ENCODE measurements at places on chromosomes 1 and 21. TPM values are rescaled to one million over a fixed set of nuclear protein-coding genes. Genes with fewer than 3 reads are reported as not detected.

- peaks cover 10% of the 10 kb centered on the region for H3K4me1 ChIP-seq
- no peaks in the 10 kb centered on the region for H3K27me3 ChIP-seq
- no peak overlapping the region for H3K27ac ChIP-seq
- no peak for DNase-seq
Measured at GRCh38 chr1:114729782-114730181, 13.2 kb upstream of the NRAS start.

DNA sequence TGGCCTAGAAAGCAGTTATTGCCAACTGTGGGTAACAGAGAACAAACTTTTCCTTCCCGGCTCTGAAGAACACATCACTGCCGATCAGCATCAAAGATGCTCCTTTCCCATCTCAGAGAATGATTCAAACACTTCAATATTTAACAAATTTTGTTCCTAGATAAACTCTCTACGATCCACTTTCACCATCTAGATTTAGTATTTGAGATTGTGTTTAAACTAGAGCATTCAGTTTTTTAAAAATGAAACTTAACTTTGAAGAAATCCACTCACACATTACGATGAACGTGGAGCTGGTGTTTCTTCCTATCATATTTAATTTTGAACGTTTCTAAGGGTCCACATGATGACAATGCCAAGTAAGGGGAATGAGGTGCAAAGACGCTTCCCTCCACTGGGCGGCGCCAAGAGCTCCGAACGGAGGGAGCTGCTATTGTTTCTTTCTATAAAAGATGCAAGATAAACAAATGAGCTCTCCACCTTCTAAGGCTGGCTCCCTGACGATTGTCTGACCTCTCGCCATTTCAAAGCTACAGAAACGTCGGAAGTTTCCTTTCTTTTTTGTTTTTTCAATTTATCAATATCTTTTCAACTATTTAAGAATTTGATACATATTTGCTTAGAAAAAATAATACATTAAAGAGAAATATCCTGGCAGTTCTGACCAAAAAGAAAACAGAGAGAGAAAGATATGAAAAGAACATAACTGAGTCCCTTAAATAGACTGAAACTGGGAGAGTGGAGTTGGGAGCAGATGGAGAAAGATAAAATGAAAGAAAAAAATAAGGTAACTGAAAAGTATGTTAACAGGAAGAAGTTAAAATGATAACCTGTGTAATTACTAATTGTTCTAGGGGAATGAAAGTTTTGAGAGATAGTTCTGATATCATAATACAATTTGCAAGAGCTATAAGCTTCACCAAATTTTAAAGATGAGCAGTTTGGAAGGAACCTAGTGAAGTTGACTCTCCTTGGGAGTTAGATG lies 4.4 kb upstream of the BARHL2 start:
- peaks cover 66% of the 10 kb centered on the region for H3K4me1 ChIP-seq
- no peaks in the 10 kb centered on the region for H3K36me3 ChIP-seq
- H3K27me3 ChIP-seq: peaks cover 24% of the 10 kb centered on the region
- H3K27ac ChIP-seq: no peak overlapping the region

DNA sequence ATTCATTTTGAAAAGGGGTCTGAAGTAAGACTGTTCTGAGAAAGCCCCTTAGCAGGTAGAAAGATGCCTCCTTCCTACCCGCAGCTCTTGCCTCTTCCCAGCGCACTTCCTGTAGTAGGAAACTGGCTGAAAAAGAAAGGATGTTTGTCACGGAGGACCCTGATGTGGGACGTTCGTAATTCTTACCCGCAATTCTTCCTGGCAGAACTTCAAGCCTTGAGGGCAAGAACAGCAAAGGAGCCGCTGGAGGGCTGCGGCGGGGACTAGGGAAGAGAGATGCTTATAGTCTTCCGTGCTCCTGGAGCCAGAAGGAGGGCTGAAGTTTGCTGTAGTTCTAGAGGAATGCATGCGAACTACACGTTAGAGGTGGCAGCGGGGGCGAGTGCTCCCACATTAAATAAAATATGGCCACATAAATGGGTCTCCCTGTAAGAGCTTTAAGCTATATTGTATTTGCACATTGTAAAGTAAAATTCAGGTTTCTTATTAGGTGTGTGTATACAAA lies 6.3 kb downstream of the C1orf53 start:
- no peaks in the 10 kb centered on the region for H3K36me3 ChIP-seq
- no peak overlapping the region for H3K4me3 ChIP-seq
- DNase-seq: no peak

DNA sequence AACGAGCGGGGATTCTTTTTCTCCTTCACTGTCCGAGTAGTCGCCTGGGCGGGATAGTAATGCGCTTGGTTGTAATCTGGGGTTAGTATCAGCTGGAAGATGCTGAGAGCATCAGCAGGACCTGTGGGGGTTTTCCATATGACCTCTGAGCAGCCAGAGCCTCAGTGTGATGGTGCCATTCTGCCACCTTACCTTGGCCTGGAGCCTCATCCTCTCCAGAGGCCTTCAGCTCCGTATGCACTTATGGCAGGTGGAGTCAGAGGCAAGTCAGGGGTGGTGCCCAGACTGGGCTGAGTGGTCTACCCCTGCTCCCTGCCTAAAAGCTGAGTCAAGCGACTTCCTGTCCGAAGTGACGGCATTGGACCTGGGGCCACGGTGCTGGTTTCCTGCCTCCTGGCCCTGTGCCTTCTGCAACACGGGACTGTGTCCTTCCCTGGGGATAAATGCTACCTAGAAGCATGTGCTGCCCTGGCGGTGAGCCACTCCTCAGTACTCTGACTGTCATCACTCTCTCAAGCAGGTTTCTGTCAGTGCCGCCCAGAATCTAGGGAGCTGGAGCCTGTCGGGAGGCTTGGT lies 24.7 kb downstream of the TENT5C start:
- H3K27me3 ChIP-seq: no peaks in the 10 kb centered on the region
- H3K27ac ChIP-seq: no peak overlapping the region
- no peak overlapping the region for H3K4me3 ChIP-seq
- H3K4me1 ChIP-seq: peaks cover 3% of the 10 kb centered on the region

DNA sequence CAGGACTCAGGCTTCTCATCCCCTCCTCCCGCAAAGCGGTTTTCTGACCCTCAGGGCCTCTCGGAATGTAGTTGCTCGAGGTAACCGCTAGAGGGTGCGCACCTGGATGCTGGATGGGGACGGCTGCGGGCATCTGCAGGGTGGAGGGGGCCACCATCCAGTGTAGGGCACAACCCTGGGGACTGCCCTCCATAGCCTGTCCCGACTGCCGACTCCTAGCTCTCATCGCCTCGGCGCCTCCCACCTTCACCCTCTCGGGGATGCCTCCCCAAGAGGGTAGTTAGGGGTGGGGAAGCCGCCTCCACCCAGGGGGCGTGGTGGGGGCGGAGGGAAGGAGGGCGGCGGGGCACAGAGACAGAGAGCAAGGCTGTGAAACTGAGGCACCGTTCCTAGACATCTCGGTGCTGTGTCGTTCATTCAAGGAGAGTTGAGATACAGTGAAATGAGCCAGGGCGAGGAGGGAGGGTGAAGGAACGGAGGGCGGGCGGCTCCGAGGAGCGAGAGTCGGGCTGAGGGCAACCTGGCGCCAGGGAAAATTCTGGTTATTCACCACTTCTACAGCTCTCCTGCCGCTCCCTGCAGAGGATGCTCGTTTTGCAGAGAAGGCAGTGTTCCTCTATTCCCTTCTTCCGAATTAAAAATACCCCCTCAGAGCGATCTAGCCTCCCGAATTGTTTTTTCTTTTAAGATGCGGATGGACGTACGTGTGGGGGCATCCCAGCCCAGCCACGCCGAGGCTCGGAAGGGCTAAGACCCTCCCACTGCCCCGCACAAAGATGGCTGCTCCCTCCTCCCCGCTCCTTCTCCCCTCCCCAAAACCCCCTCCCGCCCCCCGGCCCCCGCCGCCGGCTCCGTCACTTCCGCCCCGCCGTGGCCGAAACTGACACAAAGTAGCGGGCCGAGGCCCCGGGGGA lies at the start of gene ATP8B2:
Gene ATP8B2 (plus strand): TSS at position 857 of the 914 bp plus-strand sequence. CDS start 2,617 bp downstream, outside the sequence.
- peak within 1 kb of the TSS; percentile 88 for H3K4me3 ChIP-seq
- H3K27ac ChIP-seq: peak within 1 kb of the TSS; percentile 100
- DNase-seq: peak; percentile 95
- no peaks in the 10 kb centered on the region for H3K27me3 ChIP-seq
- H3K36me3 ChIP-seq: no peaks in the 10 kb centered on the region

DNA sequence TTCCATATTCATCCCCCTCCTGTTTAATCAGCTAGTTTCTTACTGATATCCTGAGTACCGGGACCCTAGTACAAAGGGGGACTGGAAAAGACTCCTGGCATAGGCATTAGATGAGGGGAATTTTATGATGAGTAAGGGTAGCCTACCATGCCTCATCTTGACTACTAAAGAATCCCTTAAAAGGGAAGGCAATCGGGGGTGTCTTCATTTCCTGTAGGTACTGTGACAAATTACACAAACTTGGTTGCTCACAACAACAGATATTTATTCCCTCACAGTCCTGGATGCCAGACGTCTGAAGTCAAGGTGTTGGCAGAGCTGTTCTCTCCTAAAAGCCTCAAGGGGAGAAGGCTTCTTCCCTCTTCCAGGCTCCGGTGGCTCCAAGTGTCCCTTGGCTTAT lies 28.9 kb upstream of the RUNX1 start:
- H3K4me1 ChIP-seq: no peaks in the 10 kb centered on the region
- no peak overlapping the region for H3K27ac ChIP-seq
- H3K27me3 ChIP-seq: no peaks in the 10 kb centered on the region
- no peak overlapping the region for H3K4me3 ChIP-seq

GRCh38 chr1:217133092-217133491 lies 409.9 kb upstream of the ESRRG start:
- peaks cover 5% of the 10 kb centered on the region for H3K4me1 ChIP-seq
- DNase-seq: no peak
- no peaks in the 10 kb centered on the region for H3K27me3 ChIP-seq
- no peak overlapping the region for H3K4me3 ChIP-seq
- no peaks in the 10 kb centered on the region for H3K36me3 ChIP-seq
- no peak overlapping the region for H3K27ac ChIP-seq

DNA sequence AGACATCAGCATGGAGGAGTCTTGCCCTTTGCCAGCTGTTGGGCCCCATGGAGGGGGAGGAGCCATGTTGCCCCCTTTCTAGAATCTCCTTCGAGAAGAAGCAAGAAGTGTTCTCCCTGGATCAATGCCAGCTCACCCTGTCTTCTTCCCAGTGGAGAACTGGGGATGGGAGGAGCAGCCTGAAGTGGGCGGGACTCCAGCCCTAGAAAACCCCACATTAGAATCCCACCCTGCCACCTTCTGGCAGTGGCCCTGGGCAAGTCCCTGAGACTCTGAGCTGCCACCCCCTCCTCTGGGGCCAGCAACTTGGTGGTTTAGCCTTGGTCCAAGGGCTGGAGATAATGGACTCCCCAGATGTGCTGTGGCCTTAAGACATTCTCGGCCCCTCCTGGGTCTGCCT lies 51.7 kb downstream of the PAX7 start:
- no peak for DNase-seq
- no peaks in the 10 kb centered on the region for H3K4me1 ChIP-seq
- no peaks in the 10 kb centered on the region for H3K36me3 ChIP-seq
- H3K27ac ChIP-seq: no peak overlapping the region
- no peaks in the 10 kb centered on the region for H3K27me3 ChIP-seq
- no peak overlapping the region for H3K4me3 ChIP-seq

DNA sequence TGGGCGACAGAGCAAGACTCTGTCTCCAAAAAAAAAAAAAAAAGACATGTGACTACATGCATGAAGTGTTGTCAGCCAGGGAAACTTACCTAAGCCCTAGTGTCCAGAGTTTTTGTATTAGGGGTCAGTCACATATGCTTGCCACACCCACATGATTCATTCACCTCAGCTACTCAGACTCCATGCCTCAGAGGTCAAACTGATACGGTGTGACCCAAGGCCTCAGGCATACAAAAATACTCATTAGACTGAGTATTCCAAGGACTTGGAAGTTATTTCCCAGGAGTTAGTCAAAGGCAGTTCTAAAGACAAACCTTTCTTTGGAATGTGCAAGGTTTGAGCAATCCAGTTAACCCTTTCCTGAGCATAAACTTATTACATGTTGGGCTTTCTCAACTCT lies 6.3 kb upstream of the TRIM33 start:
- no peaks in the 10 kb centered on the region for H3K36me3 ChIP-seq
- H3K27me3 ChIP-seq: no peaks in the 10 kb centered on the region
- no peak overlapping the region for H3K27ac ChIP-seq
- H3K4me3 ChIP-seq: no peak overlapping the region
- DNase-seq: no peak

GRCh38 chr1:175307160-175307559 lies 114.6 kb upstream of the KIAA0040 start:
- no peaks in the 10 kb centered on the region for H3K4me1 ChIP-seq
- H3K4me3 ChIP-seq: no peak overlapping the region
- no peak overlapping the region for H3K27ac ChIP-seq
- no peak for DNase-seq

DNA sequence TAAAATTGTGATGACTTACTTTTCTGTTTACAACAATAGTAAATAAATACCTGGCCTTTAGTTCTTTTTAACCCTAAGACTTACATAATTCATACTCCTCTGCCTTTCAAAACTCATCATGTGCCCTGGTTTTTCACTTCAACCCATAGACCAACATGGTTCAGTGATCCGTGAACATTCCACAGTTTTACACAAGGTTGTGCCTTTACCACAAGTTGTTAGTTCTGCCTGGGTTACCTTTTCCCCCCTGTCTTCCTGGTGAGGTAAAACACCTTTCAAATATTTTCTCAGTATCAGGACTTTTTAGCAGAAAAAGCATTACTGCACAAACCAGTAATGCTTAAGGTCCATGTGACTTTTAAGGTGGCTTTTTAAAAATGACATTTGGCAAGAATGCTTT lies 1466.4 kb downstream of the PLA2G4A start:
- no peak overlapping the region for H3K4me3 ChIP-seq
- H3K27me3 ChIP-seq: no peaks in the 10 kb centered on the region
- DNase-seq: no peak
- no peaks in the 10 kb centered on the region for H3K36me3 ChIP-seq

GRCh38 chr1:167837326-167837725 lies 76.6 kb downstream of the ADCY10 start:
- H3K4me3 ChIP-seq: no peak overlapping the region
- no peak overlapping the region for H3K27ac ChIP-seq
- H3K4me1 ChIP-seq: no peaks in the 10 kb centered on the region
- H3K27me3 ChIP-seq: no peaks in the 10 kb centered on the region
- H3K36me3 ChIP-seq: no peaks in the 10 kb centered on the region
- DNase-seq: no peak

DNA sequence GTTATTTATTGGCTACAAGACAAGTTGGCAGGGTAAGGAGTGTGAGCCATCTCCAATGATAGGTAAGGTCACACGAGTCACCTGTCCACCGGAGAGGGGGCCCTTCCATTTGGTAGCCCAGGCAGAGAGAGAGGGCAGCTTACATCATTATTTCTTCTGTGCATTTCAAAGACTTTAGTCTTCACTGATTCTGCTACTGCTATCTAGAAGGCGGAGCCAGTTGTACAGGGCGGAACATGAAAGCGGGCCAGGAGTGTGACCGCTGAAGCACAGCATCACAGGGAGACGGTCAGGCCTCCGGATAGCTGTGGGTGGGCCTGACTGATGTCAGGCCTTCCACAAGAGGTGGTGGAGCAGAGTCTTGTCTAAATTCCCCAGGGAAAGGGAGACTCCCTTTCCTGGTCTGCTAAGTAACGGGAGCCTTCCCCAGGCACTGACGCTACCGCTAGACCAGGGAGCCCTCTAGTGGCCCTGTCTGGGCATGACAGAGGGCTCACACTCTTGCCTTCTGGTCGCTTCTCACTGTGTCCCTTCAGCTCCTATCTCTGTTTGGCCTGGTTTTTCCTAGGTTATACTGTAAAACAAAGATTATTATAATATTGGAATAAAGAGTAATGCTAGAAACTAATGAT lies 36.7 kb downstream of the ZNF695 start:
- H3K4me3 ChIP-seq: no peak overlapping the region
- H3K4me1 ChIP-seq: no peaks in the 10 kb centered on the region
- H3K27ac ChIP-seq: no peak overlapping the region
- H3K36me3 ChIP-seq: no peaks in the 10 kb centered on the region

The CASQ1 gene
- total RNA-seq: 4.5 TPM

The DCLRE1B gene
- total RNA-seq: 4.2 TPM

The CBR3 gene
- 14.1 TPM for total RNA-seq

The PLA2G2F gene
- total RNA-seq: not detected

The PM20D1 gene
- total RNA-seq: 2.5 TPM

The ELF3 gene
- 2.9 TPM for total RNA-seq

The PLEKHN1 gene
- 0.50 TPM for total RNA-seq

The EPHB2 gene
- total RNA-seq: 1.5 TPM

The CLCA4 gene
- total RNA-seq: not detected

Data from esophagus muscularis mucosa (tissue), 4 donors.